Esophagus mucosa (tissue), 1 donor: ENCODE measurements at places on chromosomes 3 and 15.
A peak's percentile ranks its signal among the peaks of the same experiment; 100 is the strongest.

DNA sequence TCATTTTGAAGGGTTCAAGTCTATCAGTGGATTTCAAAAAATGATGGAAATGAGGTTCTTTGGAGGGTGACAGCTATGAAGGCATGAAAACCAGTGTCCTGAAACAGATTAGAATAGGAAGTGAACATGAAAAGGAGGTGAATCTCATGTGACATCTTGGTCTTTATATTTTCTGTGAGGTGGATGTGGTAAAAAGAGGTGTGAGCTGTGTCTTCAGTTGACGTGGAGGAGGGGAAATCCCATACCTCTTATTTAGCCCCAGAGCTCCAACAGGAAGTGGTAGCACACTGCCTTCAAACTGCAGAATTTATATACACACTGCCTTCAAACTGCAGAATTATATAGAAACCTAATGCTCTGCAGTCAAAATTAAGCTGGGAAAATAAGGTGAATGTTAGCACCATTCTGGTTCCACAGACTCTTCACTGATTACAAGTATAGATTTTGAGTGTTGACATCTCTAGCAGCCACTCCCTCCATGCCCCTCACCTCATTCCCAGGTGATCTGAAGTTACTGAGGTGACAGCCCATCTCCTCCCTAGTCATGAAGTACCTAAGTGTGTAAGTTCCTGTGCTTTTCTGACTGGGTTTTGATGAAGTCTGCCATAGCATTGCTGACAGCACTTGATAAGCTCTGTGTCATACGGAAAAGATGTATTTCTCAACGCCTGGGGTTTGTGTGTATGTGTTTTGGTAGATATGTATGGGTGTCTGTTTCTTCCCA lies 2.7 kb downstream of the RAB8B start:
- ATAC-seq = no peak

- no peak for ATAC-seq
These were observed 35.6 kb upstream of the SLC6A1 start for GRCh38 chr3:10956986-10957385.

- no peak for ATAC-seq
These were observed 125.7 kb downstream of the TBL1XR1 start for GRCh38 chr3:177071496-177072156.

- no peak for ATAC-seq
These were observed 284.4 kb downstream of the KCNH8 start for GRCh38 chr3:19432669-19433068.

- ATAC-seq = no peak
These were observed 69.8 kb downstream of the CPN2 start for GRCh38 chr3:194281306-194281705.

DNA sequence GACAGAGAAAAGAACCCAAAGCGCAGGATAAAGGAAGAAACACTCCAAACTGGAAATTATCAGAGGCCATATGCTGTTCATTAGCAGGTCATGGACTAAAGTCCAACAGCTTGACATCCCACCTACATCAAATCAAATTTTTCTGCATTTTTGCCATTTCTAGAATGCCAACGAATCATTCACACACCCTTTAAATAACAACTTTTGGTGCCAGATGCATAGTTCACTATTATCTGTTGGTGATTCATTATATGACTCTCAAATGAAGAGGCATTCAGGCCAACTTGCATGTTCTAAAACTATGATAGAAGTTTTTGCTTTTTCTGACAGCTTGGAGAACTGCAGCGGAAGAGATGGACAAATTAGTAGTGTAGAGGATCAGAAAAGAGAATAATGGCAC lies 529.8 kb upstream of the NAALADL2 start:
- no peak for ATAC-seq

DNA sequence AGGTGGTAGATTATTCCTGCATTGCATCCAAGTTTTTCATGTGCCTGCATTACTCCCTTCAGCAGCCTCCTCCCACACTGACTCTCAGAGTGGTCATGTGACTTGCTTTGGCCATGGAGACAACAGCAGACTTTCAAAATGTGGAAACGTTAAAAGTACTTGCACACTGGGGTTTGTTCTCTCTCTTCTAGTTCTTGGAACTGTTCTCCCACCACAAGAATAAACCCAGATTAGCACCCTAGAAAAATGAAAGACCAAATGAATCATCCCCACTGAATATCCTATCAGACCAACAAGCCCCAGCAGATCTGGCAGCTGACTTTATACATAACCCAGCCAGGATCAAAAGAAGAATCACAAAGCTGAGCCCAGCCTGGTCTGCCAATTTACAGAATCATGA lies 398.5 kb downstream of the VPS13C start:
- ATAC-seq = peak; percentile 45

- ATAC-seq = no peak
These were observed 333.0 kb downstream of the NSUN3 start for GRCh38 chr3:94395851-94396250.

- ATAC-seq = no peak
These were observed 136.0 kb downstream of the KCNMB2 start for GRCh38 chr3:178672275-178672674.

DNA sequence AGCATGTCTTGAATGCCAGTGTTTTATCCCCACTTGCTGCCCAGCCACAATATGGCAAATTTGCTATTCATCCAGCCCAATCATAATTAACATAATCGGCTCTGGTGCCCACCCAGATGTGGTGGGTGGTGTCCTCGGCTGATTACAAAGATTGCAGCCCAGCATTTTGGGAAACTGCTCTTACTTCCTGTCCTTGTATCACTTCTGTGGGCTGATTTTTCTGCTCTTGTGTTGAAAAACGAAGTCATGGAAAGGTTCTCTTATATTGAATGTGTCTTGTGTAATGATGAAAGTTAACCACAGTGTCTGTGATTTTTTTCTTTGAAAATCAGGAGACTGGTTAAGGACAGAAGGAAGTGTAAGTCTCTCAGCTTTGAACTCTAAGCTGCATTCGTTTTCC lies 141.7 kb downstream of the CACNA2D3 start:
- ATAC-seq = no peak
